Left ventricle myocardium superior (tissue), 1 donor: ENCODE measurements at places on chromosomes 2 and 18. TPM values are rescaled to one million over a fixed set of nuclear protein-coding genes. Genes with fewer than 3 reads are reported as not detected.

DNA sequence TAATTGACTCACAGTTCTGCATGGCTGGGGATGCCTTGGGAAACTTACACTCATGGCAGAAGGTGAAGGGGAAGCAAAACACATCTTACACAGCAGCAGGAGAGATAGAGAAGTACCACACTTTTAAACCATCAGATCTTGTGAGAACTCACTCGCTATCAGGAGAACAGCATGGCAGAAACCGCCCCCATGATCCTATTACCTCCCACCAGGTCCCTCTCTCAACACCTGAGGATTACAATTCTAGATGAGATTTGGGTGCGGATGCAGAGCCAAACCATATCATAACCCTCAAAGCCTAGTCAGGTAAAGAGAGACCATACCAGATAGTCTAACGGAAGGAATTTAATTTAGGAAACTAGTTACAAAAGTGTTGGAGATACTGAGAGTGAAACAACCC is 182.6 kb upstream of the ACVR2A start:
- DNase-seq: no peak

- no peak for DNase-seq
Measured at GRCh38 chr2:45968946-45969584, 317.6 kb downstream of the PRKCE start.

- DNase-seq: no peak
Measured at GRCh38 chr2:24885221-24886125, 34.6 kb downstream of the ADCY3 start.

DNA sequence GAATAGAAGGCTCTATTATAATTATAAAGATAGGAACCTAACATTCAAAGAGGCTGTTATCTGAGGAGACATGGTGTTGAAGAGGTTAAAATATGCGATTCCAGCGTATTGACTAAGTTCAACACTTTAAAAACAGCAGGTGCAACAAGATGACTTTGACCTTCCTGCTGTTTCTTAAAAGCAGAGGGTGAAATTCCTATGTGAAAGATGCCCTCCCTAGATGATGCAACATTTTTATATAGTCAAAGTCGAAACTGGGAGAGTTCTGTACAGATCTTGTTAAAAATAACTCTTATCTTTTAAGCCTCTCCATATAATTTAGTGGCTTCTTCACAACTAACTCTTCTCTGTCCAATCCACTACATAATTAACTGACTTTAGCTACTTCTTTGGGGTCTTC is 4.4 kb upstream of the ACKR3 start:
- DNase-seq: no peak

GRCh38 chr18:65477455-65477854 is 273.4 kb upstream of the CDH7 start:
- DNase-seq: no peak

GRCh38 chr2:73068147-73068546 is 3.4 kb downstream of the SFXN5 start:
- DNase-seq: no peak

Gene COL3A1
- total RNA-seq: 51.8 TPM

Gene ARHGEF33
- 0.10 TPM for total RNA-seq

DNA sequence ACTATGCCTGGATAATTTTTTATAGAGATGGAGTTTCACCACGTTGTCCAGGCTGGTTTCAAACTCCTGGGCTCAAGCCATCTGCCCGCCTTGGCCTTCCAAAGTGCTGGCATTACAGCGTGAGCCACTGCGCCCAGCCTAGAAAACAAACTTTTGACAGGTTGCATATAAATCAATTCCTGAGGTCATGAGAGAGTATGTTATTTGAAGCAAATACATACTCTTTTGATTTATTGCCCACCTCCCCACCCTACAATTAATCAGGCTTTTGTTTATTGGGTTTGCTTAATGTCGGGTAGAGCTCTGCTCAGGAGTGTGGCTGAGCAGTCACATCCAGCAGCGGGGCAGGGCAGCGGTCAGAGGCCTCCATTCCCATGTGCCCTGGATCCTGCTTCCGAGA is 37.9 kb upstream of the ASB1 start:
- no peak for DNase-seq

- peak; percentile 3 for DNase-seq
Measured at GRCh38 chr2:71609029-71609428, 155.7 kb downstream of the DYSF start.

Gene AQP12B
- total RNA-seq: not detected
